NCI-H226 (cell line): ENCODE measurements at places on chromosomes 1 and 21.

- peak; percentile 30 for DNase-seq
Measured at GRCh38 chr1:92599184-92599583, 112.5 kb upstream of the GFI1 start.

GRCh38 chr21:25871566-25871965 is 136.8 kb downstream of the GABPA start:
- no peak for DNase-seq

DNA sequence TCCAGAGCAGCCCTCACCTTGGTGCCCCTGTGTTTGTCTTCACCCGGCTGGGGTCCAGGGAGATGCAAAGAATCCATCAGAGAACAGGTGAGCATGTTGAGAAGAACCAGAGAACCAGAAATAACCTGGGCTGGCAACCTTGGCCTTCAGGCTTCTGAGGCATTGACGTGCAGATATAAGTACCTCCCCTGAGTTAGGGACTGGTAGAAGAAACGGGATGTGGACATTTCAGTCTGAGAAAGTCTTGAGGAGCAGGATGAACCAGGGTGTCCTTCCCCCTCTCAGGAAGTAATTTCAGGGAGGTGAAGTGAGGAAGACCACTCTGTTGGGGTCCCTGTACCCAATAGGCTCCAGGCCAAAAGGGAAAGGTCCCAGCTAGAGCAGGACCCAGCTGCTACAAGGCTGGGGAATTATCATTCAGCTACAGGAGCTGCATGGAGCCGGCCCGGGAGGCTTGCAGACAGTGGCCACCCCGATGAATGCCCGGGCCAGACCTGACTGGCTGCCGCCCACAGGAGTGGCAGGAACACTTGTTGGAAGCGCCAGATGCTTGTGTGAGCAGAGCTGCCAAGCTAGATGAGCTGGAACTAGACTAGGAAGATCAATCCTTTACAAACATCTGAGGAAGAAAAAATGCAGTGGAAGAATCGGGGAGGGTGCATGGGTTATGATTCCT is 1.7 kb upstream of the AURKAIP1 start:
- DNase-seq: no peak

GRCh38 chr21:45361033-45361997 is 43.6 kb upstream of the COL18A1 start:
- no peak for DNase-seq

GRCh38 chr1:66993076-66993475 is 60.9 kb downstream of the SLC35D1 start:
- DNase-seq: no peak

DNA sequence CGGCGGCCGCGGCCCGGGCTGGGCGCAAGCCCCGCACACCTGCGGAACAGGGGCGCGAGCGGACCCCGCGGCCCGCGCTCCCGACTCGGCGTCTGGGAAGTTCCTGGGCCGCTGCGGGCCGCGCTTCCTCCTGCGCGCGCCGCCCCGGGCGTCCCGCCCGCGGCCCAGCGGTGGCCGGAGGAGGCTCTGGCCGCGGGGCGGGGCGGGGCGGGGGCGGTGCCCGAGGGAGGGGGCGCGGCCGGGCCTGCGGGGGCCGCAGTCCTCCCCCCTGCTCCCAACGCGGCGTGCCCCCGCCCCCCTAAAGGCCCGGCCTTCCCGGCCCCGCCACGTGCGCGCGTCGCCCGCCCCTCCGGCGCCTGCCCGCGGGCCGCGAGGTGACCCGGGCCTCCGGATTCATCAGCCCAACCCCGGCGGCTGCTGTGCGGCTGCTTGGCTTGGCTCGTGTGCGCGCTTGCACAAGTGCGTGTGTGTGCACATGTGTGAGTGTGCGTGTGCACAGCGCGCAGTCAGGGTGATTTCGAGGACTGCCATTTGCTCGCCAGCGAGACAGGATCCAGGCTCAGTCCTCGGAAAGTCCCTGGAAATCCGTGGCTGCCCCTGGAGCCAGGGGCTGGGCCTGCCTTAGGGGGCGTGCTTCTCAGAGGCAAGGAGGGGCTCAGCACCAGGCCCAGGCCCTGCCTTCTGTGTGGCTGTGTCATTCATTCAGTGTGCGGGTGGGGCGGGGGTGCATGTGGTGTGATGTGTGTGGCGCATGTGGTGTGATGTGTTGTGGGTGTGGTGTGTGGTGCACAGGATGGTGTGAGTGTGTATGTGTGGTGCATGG is at the start of gene C2CD2:
Gene C2CD2, minus strand, starts transcription at position 188 of the 823 bp plus-strand sequence. CDS start 370 bp downstream, outside the sequence.
- DNase-seq: peak; percentile 67

DNA sequence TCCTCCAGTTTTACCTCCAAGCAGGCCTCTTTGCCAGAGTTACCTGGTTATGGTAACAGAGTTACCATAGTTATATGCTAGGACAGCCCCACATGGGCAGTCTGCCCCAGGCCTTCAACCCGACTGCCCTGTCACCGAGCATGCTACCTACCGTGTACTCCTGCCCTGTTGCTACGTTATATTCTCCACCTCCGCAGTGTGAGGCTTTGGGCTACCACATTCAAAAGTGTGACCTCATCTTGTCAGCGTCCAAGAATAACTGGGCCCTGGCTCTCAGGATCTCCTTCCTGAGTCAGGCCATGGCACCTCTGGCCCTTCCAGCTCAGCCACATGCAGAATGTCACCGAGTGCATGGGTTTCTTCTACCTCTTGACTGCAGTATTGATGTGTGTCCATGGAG is 8.9 kb downstream of the MAPKAPK2 start:
- no peak for DNase-seq

GRCh38 chr1:235866205-235866912 is at the start of gene LYST:
Gene LYST (minus strand): TSS chr1:235866906. CDS start chr1:235830417, 36,489 bp downstream.
- no peak for DNase-seq

GRCh38 chr1:93588206-93588605 is 93.4 kb downstream of the BCAR3 start:
- peak; percentile 13 for DNase-seq

DNA sequence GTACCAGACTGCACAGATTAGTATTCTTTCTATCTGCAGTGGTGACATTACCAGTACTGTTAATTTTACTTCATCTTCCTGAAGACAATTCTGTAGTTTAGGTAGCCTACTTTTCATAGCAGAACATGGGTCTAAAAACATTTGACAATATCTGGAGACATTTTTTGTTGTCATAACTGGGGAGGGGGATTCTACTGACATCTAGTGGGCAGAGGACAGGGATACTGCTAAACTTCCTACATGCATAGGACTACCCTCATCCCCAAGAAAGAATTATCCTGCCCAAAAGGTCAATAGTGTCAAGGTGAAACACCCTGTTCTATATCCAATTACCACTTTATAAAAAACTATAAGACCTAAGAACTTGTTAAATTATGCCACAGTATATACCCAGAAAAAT is 3.4 kb upstream of the ARHGAP29 start:
- DNase-seq: no peak

GRCh38 chr1:94551449-94551848 is 9.9 kb upstream of the F3 start:
- no peak for DNase-seq

DNA sequence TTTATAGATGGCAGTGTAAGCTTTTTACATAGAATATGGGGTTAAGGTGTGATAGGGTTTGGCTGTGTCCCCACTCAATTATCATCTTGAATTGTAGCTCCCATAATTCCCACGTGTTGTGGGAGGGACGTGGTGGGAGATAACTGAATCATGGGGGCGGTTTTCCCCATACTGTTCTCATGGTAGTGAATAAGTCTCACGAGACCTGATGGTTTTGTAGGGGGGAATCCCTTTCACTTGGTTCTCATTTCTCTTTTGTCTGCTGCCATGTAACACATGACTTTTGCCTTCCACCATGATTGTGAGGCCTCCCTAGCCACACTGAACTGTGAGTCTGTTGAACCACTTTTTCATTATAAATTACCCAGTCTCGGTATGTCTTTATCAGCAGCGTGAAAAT is 290.3 kb upstream of the B3GALT2 start:
- DNase-seq: no peak

DNA sequence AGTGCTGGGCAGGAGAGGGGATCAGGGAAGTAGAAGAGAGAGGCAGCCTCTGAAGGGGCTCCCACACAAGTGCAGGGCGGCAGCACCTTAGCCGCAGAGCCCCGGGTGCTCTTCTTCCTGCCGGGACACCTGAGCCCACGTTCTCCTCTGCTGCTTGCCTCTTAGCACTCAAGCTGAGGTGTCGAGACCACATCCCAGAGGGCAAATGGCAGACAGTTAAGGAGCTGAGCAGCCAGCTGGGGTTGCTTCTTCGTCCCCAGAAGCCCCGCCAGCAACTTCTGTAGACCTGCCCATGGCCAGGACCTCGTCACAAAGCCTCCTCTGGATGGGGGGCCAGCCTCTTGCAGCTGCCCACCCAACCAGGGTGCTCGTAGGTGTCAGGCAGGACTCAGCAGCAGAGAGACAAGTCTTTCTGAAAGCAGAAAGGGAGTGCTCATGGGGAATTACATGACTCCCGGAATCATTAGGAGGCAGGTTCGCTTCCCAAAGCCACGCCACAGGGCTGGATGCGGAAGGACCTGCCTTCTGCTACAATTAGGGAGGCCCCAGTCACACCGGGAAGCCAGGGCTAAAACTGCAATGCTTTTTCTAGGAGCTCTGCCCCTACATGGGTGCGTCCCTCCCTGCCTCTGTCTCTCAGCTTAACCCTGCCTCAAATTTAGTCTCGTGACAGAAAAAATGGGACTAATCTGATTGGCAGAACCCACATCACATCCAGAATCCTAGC is 141.4 kb upstream of the RAB4A start:
- DNase-seq: no peak

GRCh38 chr1:7783178-7783711 is 846 bp upstream of the PER3 start:
- DNase-seq: peak; percentile 40

DNA sequence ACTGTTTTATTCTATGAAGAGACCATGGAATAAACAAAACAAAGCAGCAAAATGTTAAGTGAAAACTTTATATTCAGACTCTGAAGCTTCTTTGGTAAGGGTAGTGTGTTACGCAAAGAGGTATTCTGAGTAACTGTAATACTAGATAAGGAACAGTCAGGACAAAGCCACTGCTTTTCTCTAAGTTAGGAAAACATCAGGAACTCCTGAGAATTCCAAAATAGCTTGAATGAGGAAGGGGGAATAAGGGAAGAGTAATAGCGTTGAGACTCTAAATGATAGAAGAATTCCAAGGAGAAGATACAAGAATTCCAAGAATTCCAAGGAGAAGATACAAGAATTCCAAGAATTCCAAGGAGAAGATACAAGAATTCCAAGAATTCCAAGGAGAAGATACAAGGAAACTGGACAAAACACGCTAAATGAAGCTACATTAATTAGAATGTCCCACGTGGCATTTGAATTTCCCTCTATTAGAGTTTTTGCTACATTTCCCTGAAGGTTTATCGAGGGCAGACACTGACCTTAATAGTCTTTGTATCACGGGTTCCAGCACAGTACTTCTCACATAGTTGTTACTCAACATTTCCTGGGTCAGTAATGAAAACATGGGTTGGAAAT is 71.5 kb downstream of the SMYD3 start:
- peak; percentile 90 for DNase-seq

- no peak for DNase-seq
Measured at GRCh38 chr1:3372317-3372716, 82.1 kb upstream of the ARHGEF16 start.

GRCh38 chr1:246063013-246063616 is 444.0 kb downstream of the SMYD3 start:
- DNase-seq: no peak

DNA sequence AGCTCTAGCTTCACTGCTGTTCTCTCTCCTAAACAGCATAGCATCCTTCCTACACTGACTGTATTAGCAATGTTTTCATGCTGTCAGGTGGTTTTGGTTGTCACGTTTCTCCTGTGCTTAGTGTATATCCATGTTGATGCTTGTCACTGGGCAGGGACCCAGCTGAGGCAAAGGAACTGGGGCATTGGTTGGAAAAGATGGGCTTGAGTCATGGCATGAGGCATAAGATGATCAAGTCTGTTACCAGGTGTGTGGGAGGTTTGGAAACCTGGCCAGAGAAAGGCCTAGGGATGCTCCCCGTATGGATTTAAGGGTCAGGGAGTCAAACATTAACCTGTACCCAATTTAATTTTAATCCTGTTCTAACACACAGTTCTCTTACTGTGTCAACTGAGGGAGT is 69.6 kb downstream of the OSBPL9 start:
- no peak for DNase-seq

DNA sequence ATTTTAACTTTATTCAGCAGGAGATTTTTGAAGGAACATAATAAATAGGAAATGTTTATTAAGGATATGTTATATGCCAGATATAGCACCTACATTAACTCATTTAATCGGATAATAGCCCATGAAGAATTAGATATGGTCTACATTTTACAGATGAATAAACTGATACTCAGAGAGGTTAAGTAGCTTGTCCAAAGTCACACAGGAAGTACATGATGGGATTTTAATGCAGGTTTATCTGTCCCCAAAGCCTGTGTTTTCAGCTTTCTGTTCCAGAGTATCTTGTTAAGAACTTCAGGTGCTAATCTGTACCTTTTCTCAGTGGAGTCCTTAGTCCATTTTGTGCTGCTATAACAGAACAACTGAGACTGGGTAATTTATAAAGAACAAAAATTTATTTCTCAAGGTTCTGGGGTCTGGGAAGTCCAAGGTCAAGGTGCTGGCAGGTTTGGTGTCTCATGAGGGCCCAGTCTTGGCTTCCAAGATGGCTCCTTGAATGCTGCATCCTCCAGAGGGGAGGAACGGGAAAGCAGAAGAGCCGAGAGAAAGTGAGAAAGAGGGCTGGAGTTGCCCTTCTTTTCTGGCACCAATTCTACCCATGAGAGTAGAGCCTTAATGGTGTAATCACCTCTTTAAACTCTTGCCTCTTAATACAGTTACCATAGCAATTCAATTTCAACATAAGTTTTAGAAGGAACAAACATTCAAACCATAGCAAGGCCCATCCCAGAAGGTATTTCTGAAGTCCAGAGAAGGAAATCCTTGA is 17.3 kb downstream of the C1orf21 start:
- no peak for DNase-seq

GRCh38 chr1:154219541-154219940 is 1.2 kb upstream of the UBAP2L start:
- no peak for DNase-seq

- no peak for DNase-seq
Measured at GRCh38 chr1:91631718-91632330, 131.2 kb downstream of the CDC7 start.

DNA sequence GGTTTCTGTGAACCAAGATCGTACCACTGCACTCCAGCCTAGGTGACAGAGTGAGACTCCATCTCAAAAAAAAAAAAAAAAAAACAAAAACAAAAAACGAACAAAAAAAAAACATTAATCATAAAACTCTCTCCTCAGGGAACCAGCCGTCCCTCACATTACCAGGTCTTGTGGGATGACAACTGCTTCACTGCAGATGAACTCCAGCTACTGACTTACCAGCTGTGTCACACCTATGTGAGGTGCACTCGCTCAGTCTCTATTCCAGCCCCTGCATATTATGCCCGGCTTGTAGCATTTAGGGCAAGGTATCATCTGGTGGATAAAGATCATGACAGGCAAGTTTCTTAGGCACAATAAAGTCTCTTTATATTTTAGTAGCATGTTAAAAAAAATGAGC is 32.3 kb upstream of the AGO1 start:
- DNase-seq: no peak
